ENCODE measurements at places on chromosomes 5 and 9.

DNA sequence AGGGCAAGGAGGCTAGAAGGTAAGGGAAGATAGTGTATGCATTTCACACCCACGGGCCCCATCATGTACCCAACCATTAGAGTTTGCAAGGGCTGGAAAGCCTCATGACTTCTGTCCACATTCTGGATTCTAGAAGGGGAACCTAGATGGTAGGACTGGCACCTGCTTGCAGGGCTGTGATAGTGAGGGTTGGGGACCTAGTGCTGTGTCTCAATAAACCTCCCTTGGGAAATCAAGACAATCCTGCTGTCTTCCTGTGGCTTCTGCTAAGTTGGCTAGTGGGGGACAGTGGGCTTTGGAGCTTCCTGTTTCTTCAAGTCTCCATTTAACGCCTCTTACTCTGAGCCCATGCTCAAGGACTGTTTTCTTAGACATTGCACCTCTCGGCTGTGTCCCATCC, 43.6 kb upstream of the SYNPO start:
- no peak for ATAC-seq

DNA sequence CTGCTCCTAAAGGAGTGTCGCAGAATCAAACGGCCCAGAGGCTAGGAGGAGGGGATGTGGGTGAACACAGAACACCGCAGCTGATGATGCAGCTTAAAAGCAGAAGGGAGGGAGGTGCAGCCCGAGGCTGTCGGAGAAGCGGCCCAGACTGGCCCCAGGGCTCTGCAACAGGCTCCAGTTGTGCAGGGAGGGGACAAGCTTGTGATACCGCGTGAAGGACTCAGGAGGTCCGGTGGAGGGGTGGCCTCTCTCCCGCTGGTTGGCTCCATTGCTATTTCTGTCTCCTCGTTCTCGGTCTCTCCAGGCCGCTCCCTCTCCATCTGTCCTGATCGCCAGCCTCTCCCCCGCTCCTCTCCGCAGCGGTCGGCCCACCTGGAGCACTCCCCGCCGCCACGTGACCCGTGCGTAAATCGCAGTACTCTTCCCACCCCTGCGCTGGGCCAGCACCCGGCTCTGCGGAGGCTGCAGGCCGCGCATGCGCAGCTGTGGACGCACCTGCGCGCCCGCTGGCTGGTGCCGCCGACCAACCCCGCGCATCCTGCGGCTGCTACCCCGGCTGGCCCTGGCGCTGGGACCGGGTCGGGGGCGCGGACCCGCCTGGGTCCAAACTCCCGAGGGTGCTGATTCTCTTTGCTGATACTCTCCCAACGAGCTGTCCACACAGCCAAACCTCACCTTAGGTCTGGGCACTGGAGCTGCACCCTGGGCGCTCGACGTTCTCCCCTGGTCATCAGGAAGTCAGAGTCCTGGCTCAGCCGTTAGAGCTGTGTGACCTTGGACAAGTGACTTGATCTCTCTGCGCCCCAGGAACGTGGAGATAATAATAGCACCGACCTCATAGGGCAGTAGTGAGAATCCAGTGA, 3.7 kb upstream of the STXBP1 start:
- peak; percentile 45 for ATAC-seq

GRCh38 chr5:124524552-124525232, 221.7 kb downstream of the ZNF608 start:
- ATAC-seq, result no peak

GRCh38 chr5:56291661-56292374, 58.7 kb upstream of the ANKRD55 start:
- no peak for ATAC-seq
